ENCODE measurements at places on chromosomes 3 and 15. TPM values are rescaled to one million over a fixed set of nuclear protein-coding genes. Genes with fewer than 3 reads are reported as not detected.

The CNTN3 gene
- total RNA-seq: 24.5 TPM

The HOMER2 gene
- 9.4 TPM for total RNA-seq

The DIPK2A gene
- total RNA-seq: 24.7 TPM

The GOLIM4 gene
- total RNA-seq: 21.8 TPM

The ANKRD63 gene
- not detected for total RNA-seq

The P3H2 gene
- total RNA-seq: 13.9 TPM

The GUCA1C gene
- total RNA-seq: not detected

The IL12A gene
- total RNA-seq: 1.1 TPM

The SH3BP5 gene
- 68.0 TPM for total RNA-seq

The DGKG gene
- 16.2 TPM for total RNA-seq
